ENCODE measurements at places on chromosomes 4 and X.

DNA sequence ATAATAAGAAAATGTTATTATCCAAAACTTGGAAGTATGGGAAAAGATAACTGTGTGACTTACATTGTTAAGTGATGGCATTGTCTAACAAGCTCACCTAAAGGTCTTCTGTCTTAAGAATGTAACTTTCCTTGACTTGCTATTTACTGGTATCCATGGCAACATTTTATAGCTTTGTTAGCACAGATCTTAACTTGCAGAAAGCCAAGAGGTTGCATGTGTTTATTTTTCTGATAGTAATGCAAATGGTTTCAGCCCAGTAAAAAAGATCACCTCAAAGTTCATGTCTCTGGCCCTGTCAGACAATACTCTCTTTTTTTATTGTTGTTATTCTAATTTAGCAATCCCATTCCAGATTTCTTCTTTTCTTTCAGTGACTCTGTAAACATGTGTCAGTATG lies 425.3 kb downstream of the SPRY1 start:
- DNase-seq = no peak

GRCh38 chr4:20506827-20507226 lies 193.4 kb upstream of the PACRGL start:
- no peak for DNase-seq

GRCh38 chrX:9164533-9165426 lies 130.9 kb upstream of the FAM9B start:
- DNase-seq = no peak

GRCh38 chr4:4578981-4579380 lies 37.1 kb upstream of the STX18 start:
- no peak for DNase-seq

- no peak for DNase-seq
These were observed 79.9 kb downstream of the AMOT start for GRCh38 chrX:112760697-112761096.

DNA sequence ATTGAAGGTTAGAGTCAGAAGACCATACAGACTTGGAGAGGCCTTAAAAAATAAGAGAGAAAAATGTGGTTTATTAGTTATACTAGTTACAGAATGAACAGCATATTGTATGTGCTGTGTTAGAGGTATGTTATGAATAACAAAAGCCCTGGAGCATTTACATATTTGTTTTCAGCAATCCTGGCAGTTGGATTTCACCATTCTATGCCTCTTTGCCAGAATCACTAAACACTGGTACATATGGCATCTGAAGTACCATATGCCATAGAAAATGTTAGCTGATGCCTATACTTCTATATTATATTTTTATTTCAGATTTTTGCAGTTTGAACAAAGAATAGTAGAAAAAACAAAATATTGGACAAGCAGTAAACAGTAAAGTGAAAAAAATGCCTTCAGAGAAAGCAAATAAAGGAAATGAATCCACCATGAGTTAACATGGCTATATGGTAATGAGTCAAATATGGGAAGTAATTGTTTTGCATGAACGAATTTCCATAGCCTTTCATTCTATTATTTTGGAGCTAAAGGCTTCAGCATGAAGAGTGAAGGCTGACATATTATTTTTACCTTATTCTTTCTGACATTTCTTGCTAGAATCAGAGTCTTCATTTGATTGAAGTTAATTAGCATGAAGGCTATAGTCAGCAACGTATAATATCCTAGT lies 41.9 kb upstream of the PRDM8 start:
- no peak for DNase-seq

DNA sequence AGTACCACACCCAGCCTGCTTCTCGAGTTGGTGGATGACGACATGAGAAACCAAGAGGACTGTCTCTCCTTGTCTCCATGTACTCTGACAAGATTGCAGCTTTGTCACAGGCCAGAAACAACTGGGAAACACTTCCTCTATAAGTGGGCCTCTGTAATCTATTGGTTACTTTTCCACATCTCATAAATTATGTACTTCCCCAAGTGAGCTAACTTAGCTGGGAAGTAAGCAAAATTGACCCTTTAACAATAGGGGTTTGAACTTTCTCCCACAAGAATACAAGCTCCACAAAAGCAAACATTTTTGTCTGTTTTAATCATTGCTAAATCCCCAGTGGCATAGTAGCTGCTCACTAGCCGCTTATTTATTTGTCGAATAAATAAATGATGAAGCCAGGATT lies 14.1 kb upstream of the USO1 start:
- no peak for DNase-seq

- DNase-seq = no peak
These were observed 30.3 kb upstream of the GLRB start for GRCh38 chr4:157045507-157046127.

- no peak for DNase-seq
These were observed 7.2 kb upstream of the FHIP1A start for GRCh38 chr4:151401739-151402138.

- no peak for DNase-seq
These were observed 46.2 kb upstream of the MID1IP1 start for GRCh38 chrX:38754818-38755718.

DNA sequence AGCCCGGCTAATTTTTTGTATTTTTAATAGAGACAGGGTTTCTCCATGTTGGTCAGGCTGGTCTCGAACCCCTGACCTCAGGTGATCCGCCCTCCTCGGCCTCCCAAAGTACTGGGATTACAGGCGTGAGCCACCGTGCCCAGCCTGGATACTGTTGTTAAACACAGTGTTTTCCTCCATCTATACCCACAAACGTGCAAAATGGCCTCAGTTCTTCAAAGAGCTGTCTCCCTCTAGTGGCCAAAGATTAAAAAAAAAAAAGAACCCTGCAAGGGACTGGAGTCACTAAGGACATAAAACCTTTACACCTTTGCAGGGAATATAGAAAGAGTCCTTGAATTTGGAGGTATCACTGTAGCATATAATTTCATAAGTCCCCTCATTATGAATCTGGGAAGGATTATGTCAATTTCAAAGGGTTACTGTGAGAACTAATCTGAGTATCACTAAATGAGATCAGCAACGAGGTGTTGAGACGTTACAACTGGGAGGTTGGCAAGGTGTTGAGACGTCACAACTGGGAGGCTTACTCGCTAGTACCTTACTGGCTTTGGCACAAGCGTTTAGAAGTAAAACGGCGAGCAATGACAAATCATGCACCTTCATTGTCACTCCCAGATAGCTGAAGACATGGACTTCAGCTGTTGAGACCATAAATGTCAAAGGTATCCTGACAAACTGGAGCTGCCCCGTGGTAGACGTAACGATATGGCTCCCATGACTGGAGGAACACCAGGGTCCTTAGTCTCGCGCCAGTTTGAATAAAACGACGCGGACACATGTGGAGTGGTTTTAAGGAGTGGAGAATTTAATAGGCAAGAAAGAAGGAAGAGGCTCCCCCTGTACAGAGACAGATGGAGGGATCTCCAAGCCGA lies 33.4 kb upstream of the ENPP6 start:
- no peak for DNase-seq

DNA sequence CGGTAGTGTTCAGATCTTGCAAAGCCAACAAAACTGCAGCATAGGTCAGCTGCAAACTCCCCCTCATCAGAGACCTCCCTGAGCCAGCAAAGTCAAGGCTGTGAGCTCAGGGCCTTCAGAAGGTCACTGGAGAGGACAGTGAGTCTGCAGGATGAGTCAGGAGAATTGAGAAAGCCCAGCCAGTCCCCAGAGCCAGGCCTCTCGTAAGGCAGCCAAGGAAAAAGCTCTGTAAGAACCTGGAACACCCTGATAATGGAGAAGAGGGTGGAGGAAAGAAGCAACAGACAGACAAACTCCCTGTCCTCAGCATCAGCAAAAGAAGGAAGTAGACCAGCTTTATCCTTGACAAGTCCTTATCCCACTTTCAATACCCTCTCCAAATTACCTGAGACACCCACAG lies 33.0 kb downstream of the GRIA3 start:
- no peak for DNase-seq

- no peak for DNase-seq
These were observed 56.7 kb downstream of the FAM114A1 start for GRCh38 chr4:38924353-38924752.

- no peak for DNase-seq
These were observed 213.6 kb downstream of the PALLD start for GRCh38 chr4:168710353-168710946.

GRCh38 chr4:85784947-85785346 lies 310.0 kb downstream of the ARHGAP24 start:
- DNase-seq = no peak

GRCh38 chr4:84232309-84233095 lies 266.6 kb downstream of the NKX6-1 start:
- DNase-seq = no peak

DNA sequence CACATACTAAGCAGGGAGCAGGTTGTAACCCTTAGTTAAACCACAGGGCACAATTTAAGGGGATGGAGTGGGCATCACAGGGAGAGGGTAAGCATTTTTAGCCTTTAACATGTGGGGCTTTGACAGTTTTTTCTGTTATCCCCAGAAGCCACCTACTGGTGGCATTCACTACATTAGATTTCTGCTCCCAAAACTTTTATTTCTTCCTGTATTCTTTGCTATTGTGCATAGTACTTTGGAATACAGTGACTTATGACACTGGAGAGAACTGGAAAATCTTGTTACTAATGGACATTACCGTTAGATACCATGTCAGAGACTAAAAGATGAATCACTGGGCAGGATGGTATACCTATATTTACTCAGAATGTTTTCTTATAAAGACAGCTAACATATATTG lies 7.3 kb downstream of the TRIM75 start:
- DNase-seq = no peak

- DNase-seq = no peak
These were observed at the start of gene SERTM2 for GRCh38 chrX:111511477-111511876. Gene SERTM2, plus strand, starts transcription at chrX:111511645. Its CDS starts 7,213 bp downstream, at chrX:111518858.

DNA sequence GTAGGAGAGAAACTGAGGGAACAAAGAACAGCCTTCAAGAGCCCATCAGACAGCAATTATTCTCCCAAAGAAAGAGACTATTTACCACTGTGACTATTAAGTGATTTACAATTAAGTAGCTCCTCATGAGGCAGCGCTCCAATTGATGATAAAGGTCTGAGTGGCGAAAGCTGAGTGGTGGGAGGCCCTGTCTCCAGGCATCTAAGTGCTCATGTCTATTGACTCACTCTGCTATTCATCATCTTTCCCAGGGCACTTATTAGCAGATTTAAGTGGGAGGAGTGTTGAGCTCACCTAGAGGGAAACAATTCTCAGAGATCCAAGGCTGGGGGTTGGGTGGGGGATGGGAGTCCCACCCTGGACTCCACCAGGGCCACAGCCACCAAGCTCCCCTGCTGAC lies 23.3 kb downstream of the AMER1 start:
- no peak for DNase-seq

- no peak for DNase-seq
These were observed 52.5 kb downstream of the SNX25 start for GRCh38 chr4:185261946-185262345.

DNA sequence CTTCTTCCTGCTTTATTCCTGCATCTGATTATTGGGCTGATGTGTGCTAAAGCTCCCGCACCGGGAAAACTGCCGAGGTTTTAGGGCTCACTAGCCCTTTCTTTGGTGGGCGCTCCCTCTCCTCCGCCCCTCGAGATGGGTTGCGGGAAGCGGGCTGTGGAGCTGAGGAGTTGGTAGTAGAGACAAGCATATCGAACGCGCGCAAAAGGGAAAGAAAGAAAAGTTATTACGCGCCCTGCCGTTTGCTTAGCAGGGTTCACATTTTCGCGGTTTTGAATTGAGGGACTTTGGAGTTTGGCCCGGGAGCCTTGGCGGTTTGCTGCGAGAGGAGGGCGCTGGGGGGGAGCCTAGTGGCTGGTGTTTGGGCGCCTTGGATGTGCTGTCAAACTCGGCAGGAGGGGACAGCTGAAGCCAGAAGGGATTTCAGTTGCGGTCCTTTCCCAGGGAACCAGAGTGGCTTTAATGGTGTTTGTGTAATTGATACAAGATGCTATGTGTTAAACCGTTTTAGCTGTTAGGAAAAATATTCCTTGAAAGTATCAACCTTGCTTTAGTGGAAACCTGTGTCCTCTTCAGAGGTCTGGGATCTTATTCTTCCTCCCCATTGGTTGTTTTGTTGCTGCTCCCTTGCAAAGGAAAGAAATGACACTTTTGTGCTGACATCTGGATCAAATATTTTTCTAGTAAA lies 1.1 kb downstream of the GAB1 start:
- DNase-seq = peak; percentile 9

DNA sequence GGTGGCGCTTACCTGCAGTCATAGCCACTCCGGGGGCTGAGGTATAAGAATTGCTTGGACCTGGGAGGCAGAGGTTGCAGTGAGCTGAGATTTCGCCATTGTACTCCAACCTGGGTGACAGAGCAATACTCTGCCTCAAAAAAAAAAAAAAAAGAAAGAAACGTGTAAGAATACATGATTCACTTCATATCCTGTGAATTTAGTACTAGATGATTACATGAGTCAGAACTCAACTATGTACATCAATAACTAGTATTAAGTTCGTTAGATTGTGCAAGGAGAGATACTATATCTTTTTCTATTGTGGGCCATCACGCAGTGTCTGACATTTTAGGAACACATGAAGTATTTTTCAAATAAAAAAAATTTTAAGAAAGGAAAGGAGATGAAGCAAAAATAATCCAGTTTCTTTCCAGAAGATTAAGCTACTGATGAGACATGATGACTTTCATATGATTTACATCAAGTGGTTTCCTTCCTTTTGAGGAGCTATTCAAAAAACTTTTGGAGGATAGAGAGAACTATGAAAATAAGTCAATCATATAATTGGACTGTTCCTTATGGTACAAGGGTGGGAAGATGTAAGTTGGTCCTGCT lies 64.7 kb upstream of the EXOC1L start:
- DNase-seq = no peak

- DNase-seq = peak; percentile 17
These were observed 251.4 kb upstream of the DDX53 start for GRCh38 chrX:22748093-22748999.

DNA sequence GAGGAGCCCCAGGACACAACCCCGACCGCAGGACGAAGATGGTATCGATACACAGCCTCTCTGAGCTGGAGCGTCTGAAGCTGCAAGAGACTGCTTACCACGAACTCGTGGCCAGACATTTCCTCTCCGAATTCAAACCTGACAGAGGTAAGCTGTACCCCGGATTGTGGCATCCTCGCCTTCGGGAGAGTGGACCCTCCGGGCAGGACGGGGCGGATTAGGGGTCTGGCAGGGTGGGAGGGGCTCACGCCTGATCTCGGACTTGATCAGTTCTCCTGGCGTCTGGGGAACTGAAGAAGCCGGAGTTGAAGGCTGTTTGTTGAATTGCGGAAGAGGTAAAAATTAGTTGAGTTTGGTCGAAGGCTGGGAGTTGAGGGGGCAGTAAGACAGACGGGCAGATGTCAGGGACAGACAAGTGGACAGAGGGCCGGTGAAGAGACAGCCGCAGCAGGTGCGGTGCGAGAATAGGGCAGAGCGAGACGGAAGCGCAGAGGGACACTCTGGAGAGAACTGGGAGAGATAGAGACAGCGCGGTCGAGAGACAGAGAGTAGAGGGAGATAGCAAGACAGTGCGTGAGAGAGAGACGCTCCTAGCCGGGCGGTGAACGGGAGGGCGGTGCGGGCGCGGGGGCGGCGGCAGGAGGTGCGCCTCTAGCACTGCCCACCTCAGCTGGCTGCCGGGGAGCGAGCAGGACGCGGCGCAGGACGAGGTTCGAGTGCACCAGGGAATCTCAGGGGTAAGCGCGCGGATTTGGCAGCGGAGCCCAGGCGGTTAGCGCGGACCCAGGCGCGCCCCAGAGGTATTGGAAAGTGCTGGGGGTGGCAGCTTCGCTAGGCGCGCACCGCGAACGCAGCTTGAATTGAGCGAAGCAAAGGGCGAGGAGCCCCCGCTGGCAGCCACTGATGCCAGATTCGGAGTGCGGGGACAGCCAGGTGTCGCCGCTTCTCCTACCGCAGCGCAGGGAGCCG lies 23.9 kb downstream of the ARHGAP36 start:
- DNase-seq = no peak

Data from stimulated activated CD4-positive, alpha-beta T cell treated with anti-CD3 and anti-CD28 coated beads, Interleukin-2, amount 100 ng/mL, for 24 hours (primary cell).